Right lobe of liver (tissue), 6 donors: ENCODE measurements at places on chromosomes 11 and 22.

DNA sequence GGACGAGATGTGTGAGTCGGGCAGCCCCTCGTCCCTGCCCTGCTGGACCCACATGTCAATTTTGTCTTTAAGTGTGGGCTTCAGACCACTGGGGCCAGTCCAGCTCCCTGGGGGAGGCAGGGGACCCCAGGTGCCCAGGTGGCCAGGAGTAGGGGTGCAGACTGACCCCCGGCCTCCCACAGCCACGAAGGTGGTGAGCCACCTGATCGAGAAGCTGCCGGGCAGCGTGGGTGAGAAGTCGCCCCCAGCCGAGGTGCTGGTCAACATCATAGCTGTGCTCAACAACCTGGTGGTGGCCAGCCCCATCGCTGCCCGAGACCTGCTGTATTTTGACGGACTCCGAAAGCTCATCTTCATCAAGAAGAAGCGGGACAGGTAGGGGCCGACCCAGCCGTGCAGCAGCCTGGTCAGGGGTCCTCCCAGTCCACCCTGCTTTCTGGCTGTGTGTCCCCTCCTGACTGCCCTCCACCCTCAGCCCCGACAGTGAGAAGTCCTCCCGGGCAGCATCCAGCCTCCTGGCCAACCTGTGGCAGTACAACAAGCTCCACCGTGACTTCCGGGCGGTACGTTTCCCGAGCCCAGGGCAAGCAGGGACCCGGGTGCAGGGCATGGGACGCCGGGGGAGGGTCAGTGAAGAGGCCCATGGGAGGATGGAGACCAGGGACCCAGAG, 9.9 kb downstream of the PKP3 start:
- H3K36me3 ChIP-seq, result no peaks in the 10 kb centered on the region
- H3K4me1 ChIP-seq, result peaks cover 30% of the 10 kb centered on the region
- DNase-seq, result no peak
- no peak overlapping the region for H3K4me3 ChIP-seq
- no peaks in the 10 kb centered on the region for H3K27me3 ChIP-seq

- no peaks in the 10 kb centered on the region for H3K27me3 ChIP-seq
- no peak for DNase-seq
- H3K4me1 ChIP-seq, result no peaks in the 10 kb centered on the region
- H3K27ac ChIP-seq, result no peak overlapping the region
Measured at GRCh38 chr11:80327956-80328614, 887.3 kb upstream of the TENM4 start.

GRCh38 chr11:66437979-66438503, 607 bp downstream of the MRPL11 start:
- no peaks in the 10 kb centered on the region for H3K36me3 ChIP-seq
- no peak for DNase-seq
- H3K27ac ChIP-seq, result no peak overlapping the region
- peak overlapping the region; percentile 81 for H3K4me3 ChIP-seq
- no peaks in the 10 kb centered on the region for H3K27me3 ChIP-seq

DNA sequence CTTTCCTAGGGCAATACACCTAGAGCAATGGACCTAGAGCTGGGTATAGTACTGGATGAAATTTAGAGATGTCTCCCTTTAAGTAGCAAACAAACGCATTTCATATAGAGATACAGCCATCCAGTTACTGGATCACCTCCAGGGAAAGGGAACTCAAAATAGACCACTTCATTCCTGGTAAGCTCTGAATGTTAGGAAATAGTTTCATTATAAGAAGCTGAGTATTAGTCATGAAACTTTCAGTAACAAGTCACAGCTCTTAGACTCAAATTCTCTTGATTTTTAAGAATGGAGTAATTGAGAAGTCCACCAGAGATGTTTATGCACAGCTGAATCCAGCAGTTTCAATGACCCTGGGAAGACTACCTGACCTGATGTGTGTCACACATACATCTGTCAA, 221.9 kb downstream of the FAM76B start:
- H3K4me3 ChIP-seq, result no peak overlapping the region
- DNase-seq, result no peak
- H3K36me3 ChIP-seq, result no peaks in the 10 kb centered on the region
- H3K27ac ChIP-seq, result no peak overlapping the region
- no peaks in the 10 kb centered on the region for H3K4me1 ChIP-seq

- peak overlapping the region; percentile 83 for H3K27ac ChIP-seq
- no peak for DNase-seq
- peak overlapping the region; percentile 83 for H3K4me3 ChIP-seq
Measured at GRCh38 chr11:62805961-62806441, 761 bp upstream of the NXF1 start.

DNA sequence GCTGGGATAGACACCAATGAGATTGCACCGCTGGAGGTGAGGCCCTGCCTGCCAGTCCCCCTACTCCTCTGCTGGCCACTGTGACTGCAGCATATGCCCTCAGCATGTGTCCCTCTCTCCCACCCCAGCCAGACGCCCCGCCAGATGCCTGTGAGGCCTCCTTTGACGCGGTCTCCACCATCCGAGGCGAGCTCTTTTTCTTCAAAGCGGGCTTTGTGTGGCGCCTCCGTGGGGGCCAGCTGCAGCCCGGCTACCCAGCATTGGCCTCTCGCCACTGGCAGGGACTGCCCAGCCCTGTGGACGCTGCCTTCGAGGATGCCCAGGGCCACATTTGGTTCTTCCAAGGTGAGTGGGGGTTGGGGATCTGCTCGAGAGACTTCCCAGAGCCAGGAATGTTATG, 5.7 kb upstream of the SMARCB1 start:
- H3K4me1 ChIP-seq, result no peaks in the 10 kb centered on the region
- no peaks in the 10 kb centered on the region for H3K36me3 ChIP-seq
- DNase-seq, result no peak
- no peak overlapping the region for H3K27ac ChIP-seq
- no peak overlapping the region for H3K4me3 ChIP-seq

GRCh38 chr22:40273319-40273718, 73.0 kb upstream of the ADSL start:
- H3K27me3 ChIP-seq, result no peaks in the 10 kb centered on the region
- H3K4me3 ChIP-seq, result no peak overlapping the region

- no peak for DNase-seq
- H3K27ac ChIP-seq, result no peak overlapping the region
- H3K4me1 ChIP-seq, result no peaks in the 10 kb centered on the region
- H3K27me3 ChIP-seq, result no peaks in the 10 kb centered on the region
Measured at GRCh38 chr11:29483831-29484230, 533.0 kb downstream of the KCNA4 start.

GRCh38 chr22:30328466-30329049, 1.8 kb upstream of the TBC1D10A start:
- no peak overlapping the region for H3K27ac ChIP-seq
- no peak for DNase-seq
- peaks cover 2% of the 10 kb centered on the region for H3K36me3 ChIP-seq
- peaks cover 2% of the 10 kb centered on the region for H3K4me1 ChIP-seq

DNA sequence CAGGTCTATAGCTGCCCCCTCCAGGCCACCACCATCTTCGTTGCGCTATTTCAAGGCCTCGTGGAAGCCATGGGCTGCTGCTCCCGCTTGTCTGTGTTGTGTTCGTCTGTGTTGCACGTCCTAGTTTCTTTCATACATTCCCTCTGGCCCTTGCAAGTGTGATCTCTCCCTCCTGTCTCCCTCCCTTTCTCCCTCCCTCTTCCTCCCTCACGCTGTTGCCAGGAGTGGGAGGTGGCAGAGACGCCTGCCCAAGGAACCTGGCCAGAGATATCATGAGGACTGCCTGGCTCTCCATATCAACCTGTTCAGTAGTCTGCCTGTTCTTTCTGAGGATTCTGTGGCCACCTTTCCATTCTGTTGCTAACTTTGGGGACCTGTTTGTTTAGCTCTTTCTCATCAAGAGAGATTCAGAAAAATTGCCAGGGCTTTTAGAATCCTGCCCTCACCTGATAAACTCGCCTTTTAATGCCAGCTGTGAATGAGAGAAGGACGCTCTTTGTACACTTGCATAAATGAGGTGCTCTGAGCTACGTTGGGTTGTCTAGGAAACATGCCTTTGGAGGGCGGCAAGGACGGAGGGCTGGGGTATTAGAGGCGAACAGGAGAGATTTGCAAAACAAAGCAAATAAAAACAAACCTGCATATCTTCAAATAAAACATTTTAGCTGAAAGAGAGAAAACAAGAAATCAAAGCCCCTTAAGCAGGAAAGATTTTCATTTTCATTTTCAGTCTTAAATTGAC, 185.2 kb downstream of the TBC1D22A start:
- H3K4me3 ChIP-seq, result no peak overlapping the region
- no peaks in the 10 kb centered on the region for H3K36me3 ChIP-seq
- no peak for DNase-seq
- no peak overlapping the region for H3K27ac ChIP-seq

DNA sequence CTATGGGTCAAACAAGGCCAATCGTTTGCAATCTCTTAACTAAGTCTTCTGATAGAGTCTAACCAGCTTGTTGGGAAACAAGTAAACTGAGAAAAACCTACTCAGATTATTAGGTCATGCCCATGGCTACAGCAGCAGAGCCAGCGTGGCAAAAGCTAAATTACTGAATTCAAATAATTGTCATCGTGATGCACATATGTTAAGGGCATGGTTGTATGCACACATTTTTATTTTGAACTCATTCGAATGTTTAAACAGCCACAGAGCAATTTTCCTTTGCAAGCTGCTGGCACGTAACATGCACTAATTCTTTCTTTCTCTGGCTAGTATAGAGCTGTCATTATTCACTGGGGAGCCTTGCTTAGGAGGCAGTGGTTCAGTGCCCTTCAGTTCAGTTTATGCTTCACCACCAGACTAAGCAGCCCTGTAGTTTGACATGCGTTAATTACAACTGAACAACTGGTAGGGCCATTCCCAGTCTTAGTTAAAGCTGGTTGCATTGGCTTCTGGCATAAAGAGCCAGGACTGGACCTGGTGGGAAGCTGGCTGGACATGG, 396.4 kb downstream of the METTL15 start:
- no peaks in the 10 kb centered on the region for H3K36me3 ChIP-seq
- H3K27ac ChIP-seq, result no peak overlapping the region
- no peak for DNase-seq
- no peaks in the 10 kb centered on the region for H3K4me1 ChIP-seq

DNA sequence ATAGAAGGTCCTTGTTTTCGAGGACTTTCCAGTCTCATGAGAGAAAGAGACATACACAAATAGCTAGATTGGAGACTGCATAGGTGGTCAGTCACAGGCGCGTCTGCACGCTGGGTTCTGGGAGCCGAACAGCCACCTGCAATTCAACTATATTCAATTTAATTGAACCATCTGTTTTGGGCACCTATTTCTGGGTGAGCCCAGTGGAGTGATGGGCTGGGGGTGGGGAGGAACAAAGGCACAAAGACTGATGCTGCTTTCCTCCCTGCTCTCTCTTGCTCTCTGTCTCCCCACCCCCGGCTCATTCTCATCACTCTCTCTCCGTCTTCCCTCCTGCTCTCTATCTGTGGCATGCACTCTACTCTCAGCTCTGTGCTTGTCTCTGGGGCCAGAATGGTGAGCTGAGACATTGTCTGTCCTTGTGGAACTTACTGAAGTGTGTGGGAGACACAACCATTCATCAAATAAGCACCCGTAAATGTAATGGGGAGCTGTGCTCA, 48.1 kb upstream of the B3GAT1 start:
- no peak overlapping the region for H3K4me3 ChIP-seq
- no peak overlapping the region for H3K27ac ChIP-seq
- no peaks in the 10 kb centered on the region for H3K36me3 ChIP-seq
- no peaks in the 10 kb centered on the region for H3K27me3 ChIP-seq

- H3K4me3 ChIP-seq, result no peak overlapping the region
- no peak for DNase-seq
- H3K27me3 ChIP-seq, result no peaks in the 10 kb centered on the region
- H3K4me1 ChIP-seq, result no peaks in the 10 kb centered on the region
Measured at GRCh38 chr11:102287964-102288724, 29.1 kb upstream of the BIRC3 start.

- H3K36me3 ChIP-seq, result no peaks in the 10 kb centered on the region
- DNase-seq, result no peak
- no peak overlapping the region for H3K4me3 ChIP-seq
- no peak overlapping the region for H3K27ac ChIP-seq
- no peaks in the 10 kb centered on the region for H3K27me3 ChIP-seq
Measured at GRCh38 chr11:73577496-73577917, 20.4 kb downstream of the FAM168A start.

- H3K4me3 ChIP-seq, result peak overlapping the region; percentile 6
- H3K36me3 ChIP-seq, result no peaks in the 10 kb centered on the region
- H3K4me1 ChIP-seq, result peaks cover 18% of the 10 kb centered on the region
- DNase-seq, result no peak
- H3K27me3 ChIP-seq, result no peaks in the 10 kb centered on the region
Measured at GRCh38 chr22:38927033-38927781, 30.2 kb upstream of the APOBEC3A start.

- no peak overlapping the region for H3K4me3 ChIP-seq
- no peak for DNase-seq
- no peaks in the 10 kb centered on the region for H3K27me3 ChIP-seq
- no peaks in the 10 kb centered on the region for H3K4me1 ChIP-seq
Measured at GRCh38 chr11:9862981-9863380, 199.1 kb downstream of the SWAP70 start.

GRCh38 chr11:44445500-44446365, 119.7 kb upstream of the CD82 start:
- DNase-seq, result no peak
- no peaks in the 10 kb centered on the region for H3K4me1 ChIP-seq

GRCh38 chr11:36822829-36823228, 224.8 kb upstream of the RAG2 start:
- H3K4me3 ChIP-seq, result no peak overlapping the region
- DNase-seq, result no peak
- H3K4me1 ChIP-seq, result no peaks in the 10 kb centered on the region
- H3K36me3 ChIP-seq, result no peaks in the 10 kb centered on the region
- H3K27ac ChIP-seq, result no peak overlapping the region

DNA sequence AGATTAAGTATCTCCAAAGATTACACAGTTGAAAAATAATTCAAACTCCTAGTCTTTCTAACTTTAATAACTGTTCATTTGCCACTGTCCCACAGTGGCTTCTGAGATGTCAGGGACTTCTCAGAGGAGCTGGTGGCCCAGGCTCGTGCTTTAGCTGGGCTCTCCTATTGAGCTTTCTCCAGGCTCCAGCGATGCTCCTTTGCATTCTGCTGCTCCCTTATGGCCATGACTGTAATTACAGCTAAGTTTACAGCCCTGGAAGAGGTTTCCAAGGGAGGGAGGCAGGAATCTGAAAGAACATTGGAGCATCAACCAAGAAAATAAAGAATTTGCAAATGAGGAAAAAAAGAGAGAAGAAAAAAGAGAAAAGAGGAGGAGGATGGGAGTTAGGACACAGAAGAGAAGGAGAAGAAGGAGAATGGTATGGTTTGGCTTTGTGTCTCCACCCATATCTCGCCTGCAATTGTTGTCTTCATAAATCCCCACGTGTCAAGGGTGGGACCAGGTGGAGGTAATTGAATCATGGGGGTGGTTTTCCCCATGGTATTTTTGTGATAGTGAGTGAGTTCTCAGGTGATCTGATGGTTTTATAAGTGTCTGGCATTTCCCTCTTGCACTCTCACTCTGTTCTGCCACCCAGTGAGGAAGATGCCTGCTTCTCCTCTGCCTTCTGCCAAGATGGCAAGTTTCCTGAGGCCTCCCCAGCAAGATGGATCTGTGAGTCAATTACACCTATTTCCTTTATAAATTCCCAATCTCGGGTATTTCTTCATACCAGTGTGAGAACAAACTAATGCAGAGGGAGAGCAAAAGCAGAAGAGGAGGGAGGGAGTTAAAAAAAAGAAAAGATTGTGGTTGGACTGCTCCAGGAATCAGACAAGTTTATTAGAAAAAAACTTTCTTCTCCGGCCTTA, 857.0 kb downstream of the KCNA4 start:
- no peak overlapping the region for H3K4me3 ChIP-seq
- no peak overlapping the region for H3K27ac ChIP-seq
- no peaks in the 10 kb centered on the region for H3K27me3 ChIP-seq
- no peaks in the 10 kb centered on the region for H3K4me1 ChIP-seq
- H3K36me3 ChIP-seq, result no peaks in the 10 kb centered on the region
